ENCODE measurements at places on chromosomes 5 and 9. TPM values are rescaled to one million over a fixed set of nuclear protein-coding genes. Genes with fewer than 3 reads are reported as not detected.

TPPP gene
- 6.7 TPM for polyA plus RNA-seq

PCA3 gene
- polyA plus RNA-seq, result 0.46 TPM

ZNF474 gene
- polyA plus RNA-seq, result 0.53 TPM

MARCOL gene
- polyA plus RNA-seq, result not detected

CENPK gene
- polyA plus RNA-seq, result 54.0 TPM

DNA sequence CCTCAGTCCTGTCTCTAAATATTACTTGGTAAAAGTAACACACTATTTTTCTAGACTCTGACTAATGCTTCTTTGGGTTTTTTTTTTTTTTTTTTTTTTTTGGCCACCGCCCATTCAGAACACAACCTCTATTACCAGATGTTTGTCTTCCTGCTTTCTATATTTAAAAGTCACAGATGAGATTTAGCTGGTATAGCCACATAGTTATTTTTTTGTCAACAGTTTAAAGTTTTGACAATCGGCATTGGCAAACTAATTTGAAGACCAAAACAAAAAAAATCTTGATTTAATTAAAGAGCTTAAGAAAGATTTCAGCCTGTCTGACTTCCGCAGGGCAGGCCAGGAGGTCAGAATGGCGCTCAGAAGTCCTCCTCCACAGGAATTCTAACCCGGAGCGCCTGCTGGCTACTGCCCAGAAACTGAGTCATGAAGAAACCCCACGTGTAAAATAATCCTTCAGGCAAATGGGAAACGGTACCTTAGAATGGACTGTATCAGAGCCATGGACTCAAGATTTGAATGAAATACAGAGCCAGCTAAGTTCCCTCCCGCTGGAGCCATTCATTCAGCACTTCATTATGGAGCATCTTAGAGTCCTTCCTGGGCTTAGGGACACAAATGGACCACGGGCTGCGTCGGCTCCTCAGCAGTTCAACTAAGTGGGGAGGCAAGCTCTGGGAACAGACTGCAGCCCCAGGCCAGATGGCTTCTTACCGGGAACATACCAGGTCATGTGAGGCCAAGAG is 55.6 kb downstream of the PTPDC1 start:
- H3K36me3 ChIP-seq, result no peaks in the 10 kb centered on the region
- H3K27ac ChIP-seq, result peak overlapping the region; percentile 74
- peaks cover 27% of the 10 kb centered on the region for H3K4me1 ChIP-seq
- H3K4me3 ChIP-seq, result no peak overlapping the region
- no peaks in the 10 kb centered on the region for H3K27me3 ChIP-seq
- peak; percentile 77 for DNase-seq

- H3K4me3 ChIP-seq, result no peak overlapping the region
- DNase-seq, result no peak
- no peak overlapping the region for H3K27ac ChIP-seq
- no peaks in the 10 kb centered on the region for H3K4me1 ChIP-seq
- H3K36me3 ChIP-seq, result no peaks in the 10 kb centered on the region
These were observed 92.6 kb downstream of the RASEF start for GRCh38 chr9:82970359-82970758.

DNA sequence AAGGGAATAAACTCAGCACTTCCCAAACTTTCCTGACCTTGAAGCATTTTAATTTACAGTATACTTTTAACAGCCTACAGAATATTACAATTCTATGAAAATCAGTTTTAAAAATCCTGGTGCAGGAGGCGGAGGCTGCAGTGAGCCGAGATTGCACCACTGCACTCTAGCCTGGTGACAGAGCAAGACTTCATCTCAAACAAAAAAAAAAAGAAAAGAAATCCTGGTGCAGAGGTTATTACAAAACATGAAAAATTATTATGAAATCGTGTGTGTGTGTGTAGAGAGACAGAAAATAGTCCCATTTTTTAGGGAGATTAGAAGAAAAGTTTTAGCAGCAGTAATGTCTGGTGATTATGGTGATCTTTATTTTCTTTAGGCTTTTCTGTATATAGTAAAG is 26.9 kb downstream of the GOLPH3 start:
- no peak overlapping the region for H3K27ac ChIP-seq
- H3K36me3 ChIP-seq, result peaks cover 8% of the 10 kb centered on the region
- no peak for DNase-seq
- H3K4me3 ChIP-seq, result no peak overlapping the region

- H3K4me3 ChIP-seq, result no peak overlapping the region
- no peaks in the 10 kb centered on the region for H3K36me3 ChIP-seq
- H3K27me3 ChIP-seq, result no peaks in the 10 kb centered on the region
- H3K4me1 ChIP-seq, result no peaks in the 10 kb centered on the region
- no peak overlapping the region for H3K27ac ChIP-seq
These were observed 41.5 kb downstream of the UBE2R2 start for GRCh38 chr9:33858423-33858822.

DNA sequence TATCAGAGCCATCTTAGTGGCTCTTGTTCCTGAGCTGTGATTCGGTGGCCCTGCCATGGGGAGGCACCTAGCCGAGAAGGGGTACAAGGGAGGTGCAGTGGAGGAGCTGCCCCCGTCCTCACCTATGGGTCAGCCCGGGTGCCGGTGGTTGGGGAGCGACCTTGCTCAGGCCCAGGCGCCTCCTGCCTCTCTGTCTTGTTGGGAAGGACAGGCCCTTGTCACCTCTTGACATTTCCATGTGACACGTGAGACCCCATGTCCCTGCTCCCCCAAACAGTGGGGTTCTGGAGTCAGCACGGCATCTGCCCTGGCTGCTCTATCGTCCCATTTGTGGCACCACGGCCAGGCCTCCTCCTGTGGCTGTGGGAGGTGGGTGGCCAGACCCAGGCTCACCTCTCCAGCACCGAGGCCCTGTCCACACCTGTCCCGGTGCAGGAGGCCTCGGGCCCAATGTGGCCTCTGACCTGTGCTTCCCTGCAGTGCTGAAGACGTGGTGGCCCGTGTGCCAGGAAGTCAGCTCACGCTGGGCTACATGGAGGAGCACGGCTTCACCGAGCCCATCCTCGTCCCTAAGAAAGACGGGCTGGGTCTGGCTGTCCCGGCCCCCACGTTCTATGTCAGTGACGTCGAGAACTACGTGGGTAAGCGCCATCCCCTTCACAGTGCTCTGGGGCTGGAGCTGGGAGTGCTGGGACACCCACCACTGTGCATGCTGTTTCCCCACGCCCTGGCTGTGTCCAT is 68.9 kb downstream of the PHF2 start:
- H3K27ac ChIP-seq, result no peak overlapping the region
- peak; percentile 25 for DNase-seq

DNA sequence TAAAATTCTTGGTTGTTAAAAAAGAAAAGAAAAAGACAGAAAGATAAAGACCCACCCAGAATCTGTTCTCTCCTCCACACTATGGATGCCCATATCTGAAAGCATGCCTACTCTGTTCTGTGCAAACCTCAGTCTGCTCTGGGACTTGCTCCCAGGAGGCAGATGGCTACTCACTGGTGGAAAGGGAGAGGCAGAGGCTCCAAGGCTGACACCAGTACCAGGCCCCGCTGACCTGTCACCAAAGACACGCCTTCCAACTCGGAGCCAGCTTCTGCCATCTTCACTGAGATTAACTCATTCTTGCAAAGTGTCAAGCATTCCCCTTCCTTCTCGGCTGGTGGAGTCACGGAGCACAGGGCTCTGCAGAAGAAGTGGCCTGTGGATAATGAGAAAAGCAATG is 21.6 kb downstream of the SH3TC2 start:
- no peaks in the 10 kb centered on the region for H3K27me3 ChIP-seq
- no peak overlapping the region for H3K4me3 ChIP-seq
- DNase-seq, result no peak
- no peak overlapping the region for H3K27ac ChIP-seq
- no peaks in the 10 kb centered on the region for H3K36me3 ChIP-seq

DNA sequence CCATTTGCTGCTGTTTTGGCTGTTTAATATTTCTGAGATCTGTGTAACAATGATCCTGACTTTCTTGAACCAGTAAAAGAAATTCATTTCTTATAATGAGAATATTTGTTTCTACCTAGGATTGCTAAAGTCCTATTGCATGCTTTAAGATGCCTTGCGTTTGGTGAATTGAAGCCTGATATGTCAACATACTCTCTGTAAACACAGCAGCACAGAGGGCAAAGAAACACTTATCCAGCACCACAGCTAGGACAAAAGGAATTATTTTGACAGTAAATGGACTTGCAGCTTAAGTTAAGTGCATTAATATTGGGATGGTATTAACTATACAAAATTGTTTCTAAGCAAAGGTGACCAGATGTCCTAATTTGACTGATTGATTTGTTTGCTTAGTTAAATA is 2031.2 kb upstream of the CDH6 start:
- H3K4me1 ChIP-seq, result no peaks in the 10 kb centered on the region
- no peak overlapping the region for H3K4me3 ChIP-seq
- no peak for DNase-seq
- no peak overlapping the region for H3K27ac ChIP-seq

DNA sequence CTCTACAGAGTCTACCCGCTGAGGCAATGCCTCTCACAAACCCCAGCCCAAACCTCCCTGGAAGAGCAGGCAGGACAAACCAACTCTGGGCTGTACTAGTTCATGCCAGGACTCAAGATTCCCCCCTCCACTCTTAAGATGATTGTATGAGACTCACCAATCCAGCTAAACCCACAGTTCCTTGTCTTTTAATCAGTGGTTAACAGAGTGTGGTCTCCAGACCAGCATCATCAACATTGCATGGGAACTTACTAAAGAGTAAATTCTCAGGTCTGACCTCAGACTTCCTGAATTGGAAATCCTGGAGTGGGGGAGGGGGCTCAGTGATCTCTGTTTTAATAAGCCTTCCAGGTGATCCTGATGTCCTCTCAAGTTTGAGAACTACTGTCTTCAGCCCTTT is 240.9 kb downstream of the GAS1 start:
- H3K4me3 ChIP-seq, result no peak overlapping the region
- H3K27ac ChIP-seq, result no peak overlapping the region
- no peaks in the 10 kb centered on the region for H3K4me1 ChIP-seq

DNA sequence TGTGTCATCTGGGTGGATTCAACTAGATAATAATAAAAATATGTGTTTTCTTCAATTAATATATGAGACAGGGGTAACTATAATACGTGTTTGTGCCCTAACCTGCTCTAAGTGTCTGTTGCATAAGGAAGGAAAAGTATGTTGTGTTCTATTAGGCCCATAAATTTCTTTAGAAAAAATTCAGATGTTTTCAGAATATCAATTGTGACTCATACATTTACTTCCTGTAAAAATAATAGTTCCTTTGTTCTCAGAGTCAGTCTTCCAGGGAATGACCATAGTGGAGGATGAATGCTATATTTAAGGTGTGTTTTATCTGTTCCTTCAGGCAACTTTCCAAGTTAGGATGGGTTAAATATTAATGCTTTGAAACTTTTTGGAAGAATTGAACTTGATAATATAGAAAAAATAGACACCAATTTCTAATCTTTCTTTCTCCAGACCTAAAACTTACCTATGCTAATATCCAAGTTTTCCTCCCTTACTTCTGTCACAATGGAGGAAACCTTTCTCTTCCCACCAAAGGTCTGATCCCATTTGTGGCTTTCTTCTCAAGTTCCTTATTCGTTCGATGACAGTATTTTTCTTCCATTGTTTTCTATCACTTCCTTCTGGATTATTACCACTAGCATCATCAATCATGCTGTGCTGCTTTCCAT is 49.9 kb downstream of the ISL1 start:
- H3K27ac ChIP-seq, result no peak overlapping the region
- no peaks in the 10 kb centered on the region for H3K4me1 ChIP-seq
- no peaks in the 10 kb centered on the region for H3K27me3 ChIP-seq
- no peak overlapping the region for H3K4me3 ChIP-seq

GRCh38 chr5:173089581-173089980 is 33.4 kb downstream of the CREBRF start:
- DNase-seq, result no peak
- H3K27me3 ChIP-seq, result no peaks in the 10 kb centered on the region
- H3K27ac ChIP-seq, result no peak overlapping the region
- H3K4me3 ChIP-seq, result no peak overlapping the region
- peaks cover 64% of the 10 kb centered on the region for H3K36me3 ChIP-seq
- peaks cover 5% of the 10 kb centered on the region for H3K4me1 ChIP-seq

GRCh38 chr5:14447958-14448911 is 133.4 kb upstream of the OTULINL start:
- H3K4me3 ChIP-seq, result no peak overlapping the region
- no peaks in the 10 kb centered on the region for H3K36me3 ChIP-seq
- peak overlapping the region; percentile 64 for H3K27ac ChIP-seq
- H3K4me1 ChIP-seq, result peaks cover 10% of the 10 kb centered on the region
- DNase-seq, result no peak

DNA sequence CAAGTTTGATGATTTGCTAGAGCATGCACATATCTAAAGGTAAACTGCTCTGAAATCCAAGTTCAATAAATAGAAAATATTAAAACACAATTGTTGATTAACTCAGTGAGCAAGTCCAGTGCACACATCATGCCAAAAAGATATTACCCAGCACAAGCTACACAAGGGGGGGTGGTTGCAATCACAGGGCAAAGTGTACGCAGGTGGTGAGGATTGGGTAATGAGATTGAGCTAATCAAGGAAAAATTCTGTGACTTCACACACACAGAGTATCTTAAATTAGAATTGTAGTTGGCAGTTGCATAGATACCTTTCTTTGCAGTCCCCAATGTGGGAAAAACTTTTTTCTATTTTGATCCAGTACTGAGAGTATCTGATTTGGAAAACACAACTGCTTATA is 156.1 kb upstream of the NTRK2 start:
- H3K36me3 ChIP-seq, result no peaks in the 10 kb centered on the region
- peaks cover 11% of the 10 kb centered on the region for H3K27me3 ChIP-seq
- H3K4me1 ChIP-seq, result no peaks in the 10 kb centered on the region
- no peak for DNase-seq
